BE2C (cell line): ENCODE measurements at places on chromosomes 12 and 14.

- no peak for DNase-seq
Measured at GRCh38 chr14:77208291-77208978, 26.8 kb downstream of the TMEM63C start.

DNA sequence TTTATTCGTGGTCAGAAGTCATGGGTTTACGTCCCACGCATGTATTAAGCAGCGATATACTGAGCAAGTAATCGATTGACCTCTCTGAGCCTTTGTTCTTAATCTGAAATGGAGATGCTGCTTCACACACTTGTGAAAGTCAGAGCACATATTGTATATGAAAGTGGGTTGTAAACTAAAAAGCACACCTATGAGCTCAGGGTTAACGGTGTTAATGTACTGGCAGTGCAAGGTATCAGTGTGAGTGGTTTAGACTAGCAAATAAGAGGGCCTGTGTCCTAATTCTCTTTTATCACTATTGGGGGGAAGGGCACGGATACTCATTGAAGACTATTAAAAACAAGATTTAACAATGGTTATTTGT is 676 bp downstream of the MRPL42 start:
- DNase-seq = no peak

GRCh38 chr14:101065696-101066694 is 162.5 kb upstream of the RTL1 start:
- no peak for DNase-seq

- DNase-seq = no peak
Measured at GRCh38 chr12:89883630-89884389, 175.2 kb upstream of the ATP2B1 start.

- no peak for DNase-seq
Measured at GRCh38 chr14:57746563-57746962, 119.3 kb downstream of the SLC35F4 start.

DNA sequence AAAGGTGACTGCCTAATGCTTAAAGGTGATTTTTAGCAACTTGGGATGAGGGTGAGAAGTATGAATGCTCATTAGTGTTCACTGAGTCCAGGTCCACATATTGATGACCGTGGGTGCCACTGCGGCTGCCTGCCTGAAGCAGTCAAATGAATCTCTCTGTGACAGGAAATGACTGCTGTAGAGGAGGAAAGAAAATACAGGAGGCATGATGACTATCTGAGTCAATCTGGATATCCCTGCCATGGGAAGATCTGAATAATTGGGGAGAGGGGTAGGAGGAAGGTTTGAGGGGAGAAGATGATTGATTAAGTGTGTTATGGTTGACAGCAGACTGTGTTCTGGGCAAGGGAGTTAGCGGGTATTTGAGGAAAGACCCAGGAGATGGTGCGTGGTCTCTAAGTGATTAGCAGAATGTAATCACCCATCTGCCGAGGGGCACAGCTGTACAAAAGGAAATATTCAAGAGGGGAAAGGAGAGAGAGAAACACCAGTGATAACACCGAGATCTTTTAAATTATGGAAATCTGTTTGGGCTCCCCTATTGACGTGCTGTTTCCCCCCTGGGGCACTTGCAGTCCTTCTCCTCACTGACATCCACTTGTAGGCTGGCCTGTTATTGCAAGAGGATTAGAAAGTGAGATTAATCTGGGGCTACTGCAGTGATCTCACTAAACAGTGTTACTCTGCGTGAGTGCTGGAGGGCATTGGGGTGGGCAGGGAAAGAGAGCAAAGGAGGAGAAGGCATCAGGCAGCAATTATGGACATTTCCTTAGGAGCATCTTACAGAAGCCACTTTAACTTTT is 97.7 kb downstream of the AKAP6 start:
- peak; percentile 72 for DNase-seq

DNA sequence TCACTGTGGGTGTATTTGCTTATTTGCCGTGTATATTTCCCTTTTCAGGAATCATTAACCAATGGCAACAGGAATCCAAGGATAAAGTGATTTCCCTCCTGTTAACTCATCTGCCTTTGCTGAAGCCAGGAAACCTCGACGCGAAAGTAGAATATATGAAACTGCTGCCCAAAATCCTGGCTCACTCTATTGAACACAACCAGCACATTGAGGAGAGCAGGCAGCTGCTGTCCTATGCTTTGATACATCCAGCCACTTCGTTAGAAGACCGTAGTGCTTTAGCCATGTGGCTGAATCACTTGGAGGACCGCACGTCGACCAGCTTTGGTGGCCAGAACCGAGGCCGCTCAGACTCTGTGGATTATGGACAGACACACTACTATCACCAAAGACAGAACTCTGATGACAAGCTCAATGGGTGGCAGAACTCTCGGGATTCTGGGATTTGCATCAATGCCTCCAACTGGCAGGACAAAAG is 135.1 kb downstream of the SAMD4A start:
- no peak for DNase-seq

DNA sequence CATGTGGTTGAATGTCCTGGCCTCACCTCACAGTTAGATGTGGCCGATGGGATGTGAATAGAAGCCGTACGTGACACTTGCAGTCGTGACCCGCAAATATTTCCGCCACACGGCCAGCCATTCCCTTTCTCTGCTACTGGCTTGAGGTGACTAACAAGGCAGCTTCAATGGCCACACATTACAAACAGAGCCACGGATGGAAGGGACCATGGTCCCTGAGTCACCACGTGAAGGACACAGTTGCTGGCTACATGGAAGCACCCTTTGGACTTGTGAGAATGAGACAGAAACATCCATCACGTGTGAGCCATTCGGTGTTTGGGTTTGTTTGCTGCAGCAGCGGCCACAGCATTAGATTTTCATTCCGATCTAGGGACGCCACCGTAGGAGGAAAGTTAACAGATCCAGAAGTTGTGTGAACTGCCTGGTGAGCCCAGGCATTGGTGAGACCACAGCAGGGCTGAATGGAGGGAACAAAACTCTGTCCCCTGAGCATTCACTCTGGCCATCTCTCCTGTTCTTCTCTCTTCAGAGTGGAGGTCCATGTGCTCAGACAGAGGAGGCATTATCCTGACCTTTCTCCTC is 33.5 kb upstream of the ADGRD1 start:
- DNase-seq = no peak

DNA sequence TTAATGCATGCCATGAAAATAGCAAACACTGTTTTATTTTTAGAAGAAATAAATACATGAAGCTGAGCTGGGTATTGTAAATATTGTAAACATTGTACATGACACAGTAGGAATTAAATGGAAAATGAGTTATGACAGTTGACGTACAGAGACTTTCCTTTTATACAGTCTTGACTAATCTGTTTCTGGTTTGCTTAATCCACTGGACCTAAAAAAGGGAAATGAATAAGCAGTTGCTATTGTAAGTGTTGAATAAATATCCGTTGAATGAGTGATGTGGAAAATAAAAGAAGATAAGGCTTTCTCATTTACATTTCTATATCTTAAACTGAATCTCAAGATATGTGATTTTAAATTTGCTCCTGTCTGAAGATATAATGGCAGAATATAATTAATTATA is 15.0 kb downstream of the PMCH start:
- no peak for DNase-seq

DNA sequence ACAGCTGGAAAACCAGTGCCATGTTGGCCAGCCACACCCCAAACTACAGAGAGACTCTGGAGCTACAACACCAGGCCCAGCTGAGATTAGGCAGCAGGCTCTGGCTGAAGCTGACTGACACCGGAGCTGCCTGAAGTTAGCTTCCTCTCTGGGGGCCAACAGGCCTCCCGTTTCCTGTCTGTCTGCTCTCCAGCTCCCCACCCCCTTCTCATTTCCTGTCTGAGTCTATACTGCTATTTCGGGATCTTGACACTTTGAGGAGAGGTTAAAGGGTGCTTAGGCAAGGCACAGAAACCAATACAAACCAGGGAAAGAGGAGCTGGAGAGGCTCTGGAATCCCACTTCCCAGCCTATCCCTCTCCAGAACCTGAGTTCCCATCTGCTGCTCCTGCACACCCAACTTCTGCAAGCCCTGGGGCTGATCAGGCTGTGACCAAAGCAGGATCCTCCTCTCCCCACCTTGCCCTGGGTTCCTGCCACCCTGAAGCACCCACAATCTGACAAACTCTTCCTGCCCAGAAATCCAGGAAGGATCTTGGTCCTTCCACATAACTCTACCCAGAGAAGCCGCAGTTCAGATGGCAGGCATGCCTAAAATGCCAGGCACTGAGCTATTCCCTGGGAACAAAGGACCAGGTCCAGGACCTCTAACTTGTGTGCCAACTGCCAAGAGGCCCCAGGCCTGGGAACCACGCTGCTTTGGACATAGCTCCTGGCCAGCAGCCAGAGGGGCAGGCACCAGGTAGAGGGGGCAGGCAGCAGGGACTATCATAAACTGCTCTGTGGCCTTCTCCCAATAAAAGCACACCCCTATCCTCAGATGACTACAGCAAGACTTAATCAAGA is 39.9 kb downstream of the PRPF40B start:
- peak; percentile 59 for DNase-seq
